ENCODE measurements at places on chromosomes 6 and 20. TPM values are rescaled to one million over a fixed set of nuclear protein-coding genes. Genes with fewer than 3 reads are reported as not detected.

The CTAGE9 gene
- not detected for polyA plus RNA-seq

The SLC52A3 gene
- polyA plus RNA-seq, result not detected

The C6orf141 gene
- polyA plus RNA-seq, result not detected

The RAB32 gene
- polyA plus RNA-seq, result 1.8 TPM

The NR2E1 gene
- not detected for polyA plus RNA-seq

The MOG gene
- not detected for polyA plus RNA-seq

The TBC1D32 gene
- polyA plus RNA-seq, result 3.4 TPM

The LGSN gene
- not detected for polyA plus RNA-seq

The OPRM1 gene
- not detected for polyA plus RNA-seq

All from naive B cell (primary cell).